Kidney (tissue), 22 donors: ENCODE measurements at places on chromosomes 6 and 20.

- no peak for DNase-seq
These were observed 159.8 kb downstream of the ZFP64 start for GRCh38 chr20:52031563-52032303.

DNA sequence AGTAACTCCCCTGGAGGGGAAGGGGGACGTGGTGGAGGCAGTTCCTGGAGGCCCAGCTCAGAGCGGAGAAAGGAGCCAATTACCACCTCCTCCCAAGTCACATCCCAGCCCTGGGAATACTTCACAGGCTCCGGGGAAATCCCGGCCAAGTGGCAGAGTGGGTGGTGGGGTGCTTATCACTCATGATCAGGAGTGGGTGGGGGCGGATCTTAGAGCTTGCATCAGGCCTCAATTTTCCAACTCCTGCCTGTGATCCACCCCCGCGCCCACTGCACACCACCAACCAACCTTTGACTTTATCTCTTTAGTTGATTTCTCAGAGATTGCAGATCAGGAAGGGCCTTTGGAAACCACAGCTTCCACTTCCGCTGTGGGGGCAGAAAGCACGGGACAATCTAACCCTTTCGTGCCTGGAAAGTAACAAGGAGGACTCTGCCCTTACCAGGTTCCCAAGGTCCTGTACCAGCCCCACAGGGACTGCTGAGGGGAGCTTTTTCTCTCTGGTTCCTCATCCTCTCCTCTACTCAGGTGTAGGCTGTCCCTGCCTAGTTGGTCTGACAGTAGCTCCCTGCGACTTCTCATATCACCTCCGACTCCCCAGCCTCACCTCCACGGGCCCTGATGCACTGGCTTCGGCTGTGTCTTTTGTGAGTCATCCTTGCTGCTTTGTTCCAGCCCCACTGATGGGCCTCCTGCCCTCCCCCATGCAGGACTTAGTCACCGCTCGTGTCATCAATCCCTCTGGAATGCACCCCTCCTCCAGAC, 24.9 kb upstream of the IER3 start:
- no peak for DNase-seq

GRCh38 chr20:53524589-53525312, 68.9 kb downstream of the ZNF217 start:
- DNase-seq, result no peak

DNA sequence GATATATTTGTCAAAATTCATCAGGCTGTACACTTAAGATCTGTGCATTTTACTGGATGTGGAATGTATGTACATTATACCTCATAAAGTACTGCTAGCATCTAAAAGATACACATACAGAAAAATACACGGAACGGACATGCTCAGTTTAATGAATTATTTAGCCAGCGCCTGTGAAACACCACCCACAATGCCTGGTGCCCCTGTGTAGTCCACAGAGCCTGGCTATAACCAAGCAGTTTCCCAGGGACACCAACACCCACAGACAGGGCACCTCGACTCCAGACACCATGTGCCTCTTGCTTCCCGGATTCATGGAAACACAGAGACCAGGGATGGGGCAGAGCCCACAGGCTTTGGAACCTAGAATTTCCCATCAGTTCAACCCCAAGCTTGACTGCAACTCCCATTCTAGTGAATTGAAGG, 17.4 kb upstream of the ARMC12 start:
- no peak for DNase-seq

GRCh38 chr6:51929934-51930574, 157.4 kb downstream of the PKHD1 start:
- no peak for DNase-seq

DNA sequence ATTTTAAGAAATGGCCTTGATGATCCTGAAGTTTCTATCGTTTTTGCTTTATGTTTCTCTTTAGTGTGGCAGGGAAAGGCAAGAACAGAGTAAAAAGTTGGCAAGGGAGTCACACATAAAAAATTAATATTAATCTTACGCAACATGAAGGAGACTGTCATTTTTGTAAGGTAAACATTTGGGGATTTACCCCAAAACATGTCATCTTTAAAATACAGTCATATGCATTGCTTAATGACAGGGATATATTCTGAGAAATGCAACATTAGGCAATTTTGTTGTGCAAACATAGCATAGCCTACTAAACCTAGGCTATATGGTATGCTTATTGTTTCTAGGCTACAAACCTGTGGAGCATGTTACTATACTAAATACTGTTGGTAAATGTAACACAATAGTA, 5.4 kb downstream of the RBL1 start:
- no peak for DNase-seq

DNA sequence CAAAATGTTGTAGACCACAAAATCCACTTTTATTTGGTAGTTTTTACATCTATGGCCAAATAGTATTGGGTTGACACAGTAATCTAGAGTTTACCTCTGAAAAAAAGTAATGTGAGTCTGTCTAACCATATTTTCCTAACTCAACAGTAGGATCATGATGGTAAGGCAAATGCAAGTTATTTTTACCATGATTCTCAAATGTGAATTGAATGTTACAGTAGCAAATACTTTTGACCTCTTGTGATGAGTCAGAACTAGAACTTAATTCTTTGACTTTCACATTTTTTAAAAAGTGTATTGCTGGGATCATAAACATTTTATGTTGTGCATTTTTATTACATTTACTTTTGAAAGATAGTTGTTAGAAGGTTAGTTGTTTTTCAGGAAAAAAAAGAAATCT, 22.0 kb downstream of the RNF146 start:
- DNase-seq, result no peak

GRCh38 chr6:112027942-112028674, 25.8 kb upstream of the CCN6 start:
- DNase-seq, result no peak

GRCh38 chr6:2225422-2226392, 19.7 kb downstream of the GMDS start:
- no peak for DNase-seq

- no peak for DNase-seq
These were observed 4.8 kb downstream of the TAF4 start for GRCh38 chr20:62060631-62061541.

- peak; percentile 93 for DNase-seq
These were observed 2.2 kb downstream of the BRD2 start for GRCh38 chr6:32970413-32971241.

DNA sequence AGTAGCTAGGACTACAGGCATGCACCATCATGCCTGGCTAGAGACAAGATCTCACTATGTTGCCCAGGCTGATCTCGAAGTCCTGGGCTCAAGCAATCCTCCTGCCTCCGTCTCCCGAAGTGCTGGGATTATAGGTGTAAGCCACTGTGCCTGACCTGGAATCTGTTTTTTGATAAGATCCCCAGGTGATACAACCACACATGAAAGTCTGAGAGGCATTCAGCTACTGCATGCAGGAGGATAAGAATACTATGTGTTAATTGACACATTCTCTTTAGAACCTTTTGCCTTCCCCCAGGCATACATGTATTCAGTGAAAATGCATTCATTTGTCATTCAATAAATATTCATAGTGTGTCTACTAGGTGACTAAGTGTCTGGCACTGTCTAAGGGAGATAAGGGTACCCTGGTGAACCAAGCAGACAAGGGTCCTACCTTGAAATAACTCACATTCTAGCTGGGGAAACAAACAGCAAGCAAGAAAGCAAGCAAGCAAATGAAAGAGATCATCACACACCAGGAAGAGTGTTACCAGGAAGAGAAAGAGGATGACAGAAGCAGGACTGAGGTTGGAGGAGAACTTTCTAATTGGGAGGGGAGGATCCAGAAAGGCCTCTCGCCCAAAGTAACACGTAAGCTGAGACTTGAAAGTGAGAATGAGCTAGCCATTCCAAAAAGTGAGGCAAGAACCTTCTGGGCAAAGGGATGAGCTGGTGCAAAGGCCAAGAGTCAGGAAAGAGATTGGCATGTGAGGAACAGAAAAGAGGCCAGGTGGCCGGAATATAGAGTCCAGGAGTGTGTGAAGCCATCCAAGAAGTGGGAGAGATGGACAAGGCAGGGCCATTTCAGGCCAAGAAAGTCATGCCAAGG, 6.5 kb downstream of the GFOD1 start:
- DNase-seq, result no peak

- DNase-seq, result no peak
These were observed 78.6 kb upstream of the PLN start for GRCh38 chr6:118469468-118469867.

GRCh38 chr6:93293872-93294271, 125.5 kb downstream of the EPHA7 start:
- no peak for DNase-seq

- no peak for DNase-seq
These were observed 60.3 kb downstream of the NRSN1 start for GRCh38 chr6:24186349-24186748.

DNA sequence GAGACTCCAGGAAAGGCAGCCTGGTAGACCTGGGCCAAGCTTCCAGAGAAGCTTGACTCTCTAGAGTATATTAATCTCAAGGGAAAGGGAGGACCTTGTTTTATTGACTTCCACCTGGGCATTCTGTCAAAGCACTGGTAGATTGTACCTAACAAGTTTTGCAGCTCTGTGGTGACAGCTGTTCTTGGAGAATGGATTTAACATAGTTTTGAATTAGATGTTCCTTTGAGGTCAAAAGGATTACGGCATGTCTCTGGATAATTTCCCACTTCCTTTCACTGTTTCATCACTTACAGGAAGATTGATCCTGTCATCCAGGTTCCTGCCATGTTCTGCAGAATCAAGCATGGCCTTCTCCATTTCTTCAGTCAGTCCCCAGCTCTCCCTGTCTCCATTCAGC, 246.0 kb downstream of the PHACTR1 start:
- DNase-seq, result no peak

GRCh38 chr20:52983726-52984450, 11.7 kb downstream of the TSHZ2 start:
- DNase-seq, result no peak

DNA sequence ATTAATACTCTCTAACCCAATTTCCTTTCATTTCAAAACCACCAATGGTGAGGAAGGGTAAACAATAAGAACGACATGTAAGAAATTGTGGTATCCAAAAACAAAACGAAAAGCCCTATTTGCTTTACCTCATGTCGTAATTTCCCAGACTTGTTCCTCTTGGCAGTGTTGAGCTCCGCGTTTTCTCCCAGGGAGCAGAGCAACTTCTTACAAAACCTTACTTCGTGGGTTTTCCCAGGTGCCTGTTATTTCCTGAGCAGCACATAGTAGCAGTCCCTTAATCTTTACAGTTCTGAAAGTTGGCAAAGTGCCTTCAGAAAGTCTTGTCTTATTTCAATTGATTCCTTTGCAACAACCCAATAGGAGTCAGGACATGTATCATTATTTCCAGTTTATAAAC, 207.9 kb upstream of the MARCKS start:
- DNase-seq, result no peak

DNA sequence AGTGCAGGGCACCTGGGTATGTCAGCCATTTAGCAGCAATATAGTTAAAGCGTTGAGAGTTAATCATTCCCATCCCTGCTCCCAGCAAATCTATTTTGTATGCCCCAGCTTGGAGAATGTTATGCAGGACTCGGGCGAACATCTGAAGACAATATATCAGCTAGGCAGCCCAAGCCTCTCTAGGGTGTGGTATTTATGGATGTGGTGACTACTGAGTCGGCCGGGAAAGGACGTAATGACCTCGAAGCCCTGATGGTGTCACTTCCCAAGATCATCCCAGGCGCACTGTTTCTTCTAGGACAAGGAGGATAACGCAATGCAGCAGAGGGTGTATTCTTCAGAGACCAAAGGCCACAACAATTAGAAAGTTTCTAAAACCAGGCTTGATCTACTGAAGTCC, 63.6 kb upstream of the FAM184A start:
- DNase-seq, result no peak

GRCh38 chr6:23690453-23691049, 435.5 kb upstream of the NRSN1 start:
- DNase-seq, result no peak

DNA sequence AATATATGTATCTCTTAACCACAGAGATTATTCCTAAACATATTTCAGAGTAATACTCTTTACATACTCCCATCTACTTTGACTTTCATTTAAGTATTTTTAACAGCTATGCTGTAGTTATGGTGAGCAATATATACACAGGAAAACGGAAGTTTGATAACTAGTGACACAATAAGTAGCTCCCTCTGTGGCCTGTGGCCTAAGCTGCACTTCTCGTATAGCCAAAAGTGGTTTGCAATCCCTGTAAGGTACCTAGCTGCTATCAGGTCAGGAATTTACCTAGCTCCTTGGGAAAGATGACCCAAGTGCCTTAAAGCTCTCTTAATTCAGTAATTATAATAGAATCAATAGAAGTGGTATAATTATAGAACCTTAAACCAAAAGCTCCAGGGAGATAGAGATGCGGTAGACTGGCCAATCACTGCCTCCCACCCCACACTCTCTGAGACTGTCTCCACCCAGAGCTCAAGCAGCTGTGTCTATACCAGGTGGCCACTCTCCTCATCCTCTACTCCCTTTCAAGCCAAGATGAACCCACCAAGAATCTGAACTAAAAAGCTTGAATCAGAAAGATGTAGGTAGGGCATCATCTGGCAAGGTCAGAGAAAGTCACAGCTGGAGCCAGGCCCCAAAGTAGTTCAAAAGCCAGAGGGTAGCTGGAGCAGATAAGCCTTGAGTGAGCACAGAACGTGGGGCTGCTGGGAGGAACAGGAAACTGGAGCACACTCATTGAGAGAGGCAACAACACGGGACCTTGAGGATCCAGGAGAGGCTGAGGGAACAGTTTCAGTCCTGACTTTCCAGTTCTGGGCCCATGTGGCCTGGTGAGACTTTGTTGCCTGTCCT, 84.9 kb upstream of the ASF1A start:
- DNase-seq, result no peak

DNA sequence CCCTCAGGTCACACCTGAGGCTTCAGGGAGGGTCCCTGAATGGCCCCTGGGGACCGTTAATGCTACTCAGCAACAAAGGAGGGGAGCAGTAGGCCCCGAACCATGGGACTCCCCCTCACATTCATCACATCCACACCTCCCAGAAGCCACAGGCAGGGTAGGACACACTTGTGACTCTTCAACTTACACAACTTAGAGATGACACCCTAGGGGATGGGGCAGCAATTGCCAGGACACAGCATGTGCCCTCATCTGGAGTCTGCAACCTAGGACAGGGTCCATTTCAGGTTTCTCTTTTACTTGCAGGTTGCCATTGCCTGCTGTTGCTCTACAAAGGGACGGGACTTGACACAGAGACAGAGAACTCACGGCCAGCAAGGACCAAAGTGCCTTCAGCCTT, 770 bp downstream of the ULBP3 start:
- no peak for DNase-seq

DNA sequence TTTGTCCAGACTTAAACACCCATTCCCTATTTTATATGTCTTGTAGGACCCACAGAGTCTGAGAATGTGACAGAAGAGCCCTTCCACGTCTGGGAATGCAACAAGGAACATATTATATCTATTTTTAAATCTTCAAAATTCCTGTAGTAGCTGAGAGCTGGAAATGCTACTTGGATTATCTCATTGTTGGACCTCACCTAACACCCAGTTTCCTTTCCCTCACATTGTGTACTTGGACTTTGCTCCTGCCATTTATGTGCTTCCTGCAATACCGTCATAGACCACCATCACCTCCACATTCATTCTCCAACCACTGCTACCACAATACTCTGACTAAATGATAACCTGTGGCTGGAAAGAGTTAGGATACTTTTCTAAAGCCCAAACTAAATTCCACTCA, 335.4 kb downstream of the COL12A1 start:
- no peak for DNase-seq

GRCh38 chr6:53171605-53172467, 23.2 kb upstream of the GCM1 start:
- peak; percentile 92 for DNase-seq

- no peak for DNase-seq
These were observed 38.3 kb upstream of the MRPS18A start for GRCh38 chr6:43725643-43726580.

GRCh38 chr6:158000530-158001307, 19.1 kb downstream of the SYNJ2 start:
- DNase-seq, result peak; percentile 65
